ENCODE measurements at places on chromosomes 6 and 20. TPM values are rescaled to one million over a fixed set of nuclear protein-coding genes. Genes with fewer than 3 reads are reported as not detected.

SLC17A2 gene
- not detected for total RNA-seq

DNA sequence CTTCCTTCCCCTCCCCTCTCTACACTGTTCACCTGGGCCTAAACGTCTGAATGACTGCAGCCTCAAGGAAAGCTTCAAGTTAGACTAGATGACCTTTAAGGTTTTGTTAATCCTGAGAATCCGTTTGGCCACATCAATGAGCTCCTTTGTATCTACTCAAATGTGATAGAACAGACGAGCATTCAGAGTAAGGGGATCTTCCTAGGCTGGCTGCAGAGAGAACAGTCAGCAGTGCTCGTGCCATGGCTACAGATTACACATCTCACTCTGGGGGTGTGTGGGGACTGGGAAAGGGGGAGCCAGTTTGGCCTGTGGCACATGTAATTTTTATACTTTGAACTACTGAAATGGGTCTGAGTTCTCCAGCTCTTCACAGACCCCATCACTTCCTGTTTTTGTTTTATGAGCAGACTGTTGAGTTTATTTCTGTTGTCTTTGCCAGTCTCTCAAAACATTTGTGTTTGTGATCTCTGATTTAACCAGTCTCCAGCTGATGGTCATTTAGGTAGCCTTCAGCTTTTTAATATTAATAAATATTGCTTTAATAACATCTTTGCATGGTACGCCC, 50.9 kb downstream of the KCNS1 start:
- DNase-seq: no peak

DNA sequence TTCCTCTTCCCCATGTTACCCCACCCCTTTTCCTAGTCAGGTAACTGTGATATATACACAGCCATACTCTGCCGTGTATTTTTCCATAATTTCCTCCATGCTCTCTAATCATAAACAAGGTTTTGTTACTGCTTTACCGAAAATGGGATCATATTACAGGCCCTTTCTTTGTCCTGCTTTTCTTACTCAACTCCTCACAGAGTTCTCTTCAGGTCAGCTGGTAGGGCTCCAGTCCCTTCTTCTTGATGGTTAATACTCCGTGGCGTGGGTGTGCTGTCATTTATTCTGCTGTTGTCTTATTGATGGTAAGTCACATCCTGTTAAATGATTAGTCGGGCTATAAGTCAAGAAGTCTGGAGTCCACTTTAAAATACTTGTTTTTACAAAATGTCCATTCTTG, 24.9 kb upstream of the PI16 start:
- DNase-seq: no peak

NNAT gene
- total RNA-seq: 20.3 TPM

- no peak for DNase-seq
Observed at GRCh38 chr6:74939151-74939708, 266.6 kb downstream of the COL12A1 start.

BPIFB2 gene
- total RNA-seq: not detected

GRCh38 chr6:53315086-53315724, 33.5 kb downstream of the ELOVL5 start:
- DNase-seq: no peak

CCR6 gene
- total RNA-seq: 0.41 TPM

TSBP1 gene
- not detected for total RNA-seq

GRCh38 chr20:5072756-5073659, 46.8 kb downstream of the PCNA start:
- DNase-seq: peak; percentile 28

DNA sequence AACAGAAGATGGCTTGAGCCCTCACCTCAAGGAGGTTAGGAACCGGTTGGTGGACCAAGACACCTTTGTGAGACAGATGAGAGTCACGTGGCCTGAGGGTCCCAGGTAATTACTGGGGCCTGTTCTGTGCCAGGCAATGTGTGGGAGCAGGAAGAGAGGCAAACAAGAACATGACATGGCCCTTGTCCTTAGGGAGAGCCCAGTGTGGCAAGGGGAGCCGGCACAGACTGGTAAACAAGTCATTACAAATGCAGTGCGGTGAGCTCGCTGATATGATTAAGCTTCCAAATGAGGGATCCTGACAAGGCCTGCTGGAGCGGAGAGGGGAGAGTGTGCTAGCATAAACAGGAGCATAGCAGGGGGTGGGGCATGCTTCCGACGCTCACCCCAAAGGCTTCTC, 55.6 kb downstream of the ZNF831 start:
- DNase-seq: no peak

KCNK15 gene
- total RNA-seq: 2.8 TPM

C6orf58 gene
- not detected for total RNA-seq

DNA sequence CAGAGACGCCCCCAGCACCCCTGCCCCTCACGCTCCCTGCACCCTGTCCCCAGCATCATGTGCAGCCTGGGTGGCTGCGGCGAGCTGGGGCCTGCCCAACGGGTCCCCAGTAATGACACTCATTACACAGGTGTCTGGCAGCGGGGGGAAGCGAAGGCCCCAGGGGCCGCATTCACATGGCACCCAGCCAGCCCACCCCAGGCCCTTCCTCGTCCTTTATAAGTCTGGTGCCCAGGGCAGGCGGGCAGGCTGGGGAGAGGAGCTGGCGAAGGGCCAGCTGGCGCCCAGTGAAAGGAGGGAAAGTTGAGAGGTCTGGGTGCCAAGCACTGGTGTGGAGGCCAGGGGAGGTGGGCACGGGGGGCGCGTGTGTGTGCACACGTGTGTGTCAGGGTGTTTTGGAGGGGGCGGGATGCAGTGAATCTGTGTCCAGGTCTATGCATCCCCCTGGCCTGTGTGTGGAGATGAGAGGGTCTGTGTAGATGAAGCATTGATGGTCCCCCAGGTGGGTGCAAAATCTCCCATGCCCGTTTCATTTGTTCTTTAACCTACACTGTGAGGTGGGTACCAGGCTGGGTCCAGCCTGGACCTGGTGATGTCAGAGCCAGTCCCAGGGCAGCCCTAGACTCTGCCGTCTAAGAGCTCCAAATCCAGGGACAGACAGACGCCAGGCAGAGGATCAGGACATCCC, 105.3 kb downstream of the CEBPB start:
- DNase-seq: no peak

DNA sequence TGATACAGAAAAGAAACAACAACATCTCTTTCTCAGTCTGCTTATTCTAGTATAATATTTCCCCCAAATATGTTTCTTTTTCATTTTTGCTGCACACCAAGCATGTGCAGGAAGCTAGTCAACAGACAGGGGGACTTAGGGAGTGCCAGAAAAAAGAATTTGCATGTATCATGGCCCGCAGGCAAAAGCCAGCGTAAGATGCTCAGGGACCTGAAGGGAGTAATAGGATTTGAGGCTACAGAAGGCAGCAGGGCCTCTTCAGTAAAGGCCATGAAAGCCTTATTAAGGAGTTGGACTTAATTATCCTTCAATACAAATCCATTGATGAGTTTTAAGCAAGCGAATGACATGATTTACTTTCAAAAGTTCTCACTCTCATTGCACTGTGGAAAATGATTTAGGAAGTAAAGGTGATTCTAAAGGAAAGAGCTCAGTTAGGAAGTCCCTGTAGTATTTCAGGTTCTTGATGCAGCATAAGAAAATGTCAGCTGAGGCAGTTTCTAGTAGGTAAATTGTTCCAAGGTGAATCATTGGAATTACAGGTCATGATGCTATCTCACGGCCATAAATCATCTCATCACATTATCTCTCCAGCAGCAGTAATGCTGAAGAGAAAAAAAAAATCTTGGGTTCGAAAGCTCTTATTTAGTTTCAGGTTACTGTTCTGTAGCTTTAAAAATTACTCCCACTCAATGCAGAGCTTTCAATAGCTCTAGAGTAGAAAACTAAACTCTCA, 94.8 kb downstream of the PTCHD4 start:
- DNase-seq: no peak

IRAK1BP1 gene
- total RNA-seq: 4.5 TPM

- DNase-seq: peak; percentile 71
Observed at GRCh38 chr6:126919947-126920346, 198.5 kb upstream of the RSPO3 start.

GRCh38 chr6:130932438-130932837, 105.2 kb downstream of the SMLR1 start:
- DNase-seq: no peak

DNA sequence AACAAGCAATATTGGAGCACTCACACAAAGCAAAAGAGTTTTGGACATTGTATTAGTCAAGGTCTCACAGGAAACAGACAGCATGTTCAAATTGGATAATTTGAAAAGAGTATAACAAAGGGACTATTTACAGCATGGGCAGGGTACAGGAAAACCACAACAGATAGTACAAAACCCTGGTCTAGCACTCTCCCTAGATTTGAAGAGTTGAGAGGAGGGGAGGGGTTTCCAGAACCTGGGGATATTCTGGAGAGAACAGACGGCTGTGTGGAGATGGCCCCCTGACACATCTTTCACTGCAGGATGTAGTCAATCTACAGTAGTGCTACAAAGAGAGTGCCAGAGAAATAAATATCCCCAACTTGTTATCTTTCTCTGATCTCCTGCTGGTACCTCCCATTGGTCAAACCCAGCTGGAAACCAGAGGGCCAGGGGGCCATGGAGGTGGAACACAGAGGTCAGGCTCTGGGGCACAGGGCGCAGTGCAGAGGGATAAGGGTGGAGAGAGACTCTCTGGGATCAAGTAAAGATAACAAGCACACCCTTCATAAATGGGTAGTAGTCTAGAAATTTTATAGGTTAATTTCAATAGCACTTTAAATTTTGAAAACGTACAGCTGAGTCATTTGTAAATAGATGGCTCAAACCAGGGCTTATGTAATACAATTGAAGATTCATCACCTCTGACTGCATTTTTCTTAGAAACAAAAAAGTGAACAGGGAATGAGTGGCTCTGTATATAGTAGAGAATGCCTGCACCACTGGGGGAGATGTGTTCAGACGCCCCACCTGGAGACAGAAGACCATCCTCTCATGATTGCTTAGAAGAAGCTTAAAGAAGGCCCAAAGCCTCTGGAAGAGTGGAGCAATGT, 25.7 kb downstream of the RCAN2 start:
- no peak for DNase-seq

ESR1 gene
- not detected for total RNA-seq

ENPP1 gene
- 1.2 TPM for total RNA-seq

GRCh38 chr20:63653041-63653973, at the start of gene STMN3:
Gene STMN3, minus strand, starts transcription at chr20:63653424. Its CDS starts 79 bp downstream, at chr20:63653345.
- peak; percentile 63 for DNase-seq

DNA sequence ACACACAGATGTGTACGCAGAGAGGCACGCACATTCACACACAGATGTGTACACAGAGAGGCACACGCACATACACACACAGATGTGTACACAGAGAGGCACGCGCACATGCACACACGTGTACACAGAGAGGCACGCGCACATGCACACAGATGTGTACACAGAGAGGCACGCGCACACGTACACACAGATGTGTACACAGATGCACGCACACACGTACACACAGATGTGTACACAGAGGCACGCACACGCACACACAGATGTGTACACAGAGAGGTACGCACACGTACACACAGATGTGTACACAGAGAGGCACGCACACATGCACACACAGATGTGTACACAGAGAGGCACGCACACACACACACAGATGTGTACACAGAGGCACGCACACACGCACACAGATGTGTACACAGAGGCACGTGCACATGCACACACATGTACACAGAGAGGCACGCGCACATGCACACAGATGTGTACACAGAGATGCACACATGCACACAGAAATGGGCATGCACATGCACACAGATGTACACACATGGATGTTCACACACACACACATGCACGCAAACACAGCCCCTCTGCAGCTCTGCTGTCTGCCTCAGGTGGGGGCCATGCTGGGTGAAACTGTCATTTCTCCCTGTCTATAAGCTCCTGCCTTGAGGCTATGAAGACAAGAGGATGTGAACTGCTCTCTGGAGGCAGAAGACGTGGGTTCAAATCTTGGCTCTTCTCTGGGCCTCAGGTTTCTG, 14.3 kb upstream of the MYT1 start:
- no peak for DNase-seq

LY6G6C gene
- not detected for total RNA-seq

GRCh38 chr6:143673669-143674068, 4.1 kb upstream of the PHACTR2 start:
- DNase-seq: peak; percentile 61

DNA sequence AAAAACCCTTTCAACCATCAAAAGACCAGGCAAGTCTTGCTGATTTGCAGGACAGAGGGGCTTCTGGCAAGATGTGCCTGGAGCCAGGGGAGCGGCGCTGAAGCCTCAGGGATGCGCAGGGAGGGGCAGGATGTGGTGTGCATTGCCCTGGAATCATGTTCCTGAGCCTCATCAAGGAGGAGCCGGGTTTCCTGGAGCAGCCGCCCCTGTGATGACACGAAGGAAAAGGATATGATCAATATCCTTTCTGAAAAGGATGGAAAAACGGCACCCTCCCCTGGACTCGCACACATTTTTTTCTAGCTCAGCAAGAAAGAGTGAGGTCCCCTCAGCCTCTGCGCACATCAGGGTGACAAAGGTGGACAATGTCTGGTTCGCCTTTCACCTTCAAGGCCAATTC, 173.1 kb upstream of the SSTR4 start:
- no peak for DNase-seq

DNA sequence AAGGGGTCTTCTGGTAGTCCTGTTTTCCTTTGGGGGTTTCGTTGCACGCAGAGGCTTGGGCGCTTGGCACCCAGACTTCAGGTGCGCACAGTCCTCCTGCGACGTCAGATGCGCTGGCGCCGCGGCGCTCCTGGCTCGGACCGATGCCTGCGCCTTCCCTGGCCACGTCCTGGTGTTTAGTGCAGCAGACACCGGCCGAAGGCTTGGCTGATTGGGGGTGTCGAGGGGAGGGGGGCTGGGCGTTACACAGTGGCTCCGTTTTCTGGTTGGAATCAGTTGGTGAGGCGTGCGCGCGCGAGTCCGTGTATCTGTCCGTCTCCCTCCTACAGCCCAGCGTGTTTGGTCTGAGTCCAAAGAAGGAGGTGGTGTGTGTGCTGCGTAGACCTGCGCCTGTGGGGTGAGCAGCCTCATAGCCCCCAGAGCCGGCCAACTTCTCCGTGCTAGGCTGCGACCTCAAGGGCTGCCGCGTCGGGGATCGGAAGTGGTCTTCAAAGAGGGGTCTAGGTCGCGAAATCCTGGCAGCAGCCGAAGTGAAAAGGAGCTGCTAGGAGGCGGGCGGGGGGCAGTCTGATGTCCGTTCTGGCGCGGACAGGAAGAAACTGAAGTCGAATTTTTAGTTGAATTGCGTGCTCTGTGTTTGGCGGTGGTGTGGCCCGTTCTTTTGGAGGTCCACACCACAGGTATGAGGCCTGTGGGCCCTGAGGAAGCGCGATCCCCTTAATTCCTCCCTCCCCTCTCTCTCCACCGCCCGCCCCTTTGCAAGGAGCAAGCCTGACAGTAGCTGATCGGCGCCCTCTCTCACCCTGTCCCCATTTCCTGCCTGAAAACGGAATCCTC, 1.5 kb downstream of the SYNDIG1 start:
- DNase-seq: no peak

PCK1 gene
- not detected for total RNA-seq
